Gastroesophageal sphincter (tissue), 4 donors: ENCODE measurements at places on chromosomes 3 and 15. TPM values are rescaled to one million over a fixed set of nuclear protein-coding genes. Genes with fewer than 3 reads are reported as not detected.

DNA sequence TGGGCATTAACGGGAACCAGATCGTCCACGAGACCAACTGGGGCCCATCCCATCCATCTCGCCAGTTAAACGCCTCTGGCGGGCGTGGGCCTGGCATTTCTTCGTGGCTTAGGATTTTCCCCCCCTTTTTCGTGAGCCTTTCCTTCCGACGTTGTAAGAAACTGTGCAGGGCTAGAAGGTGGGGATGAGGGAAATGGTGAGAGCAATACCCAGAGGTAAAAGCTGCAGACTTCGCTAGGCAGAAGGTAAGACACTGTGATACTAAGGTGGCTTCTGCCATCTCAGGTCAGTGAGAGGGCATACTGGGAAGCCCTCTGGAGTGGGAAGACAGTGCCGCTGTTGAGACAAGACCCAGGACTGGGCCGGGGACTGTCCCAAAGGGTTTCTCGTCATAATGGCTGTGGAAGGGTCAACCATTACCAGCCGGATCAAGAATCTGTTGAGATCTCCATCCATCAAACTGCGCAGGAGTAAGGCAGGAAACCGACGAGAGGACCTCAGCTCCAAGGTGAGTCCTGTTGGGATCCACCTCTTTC is 666 bp downstream of the MAPKBP1 start:
- no peak for ATAC-seq

GRCh38 chr3:122415104-122415744 is 638 bp downstream of the WDR5B start:
- peak; percentile 12 for ATAC-seq

DNA sequence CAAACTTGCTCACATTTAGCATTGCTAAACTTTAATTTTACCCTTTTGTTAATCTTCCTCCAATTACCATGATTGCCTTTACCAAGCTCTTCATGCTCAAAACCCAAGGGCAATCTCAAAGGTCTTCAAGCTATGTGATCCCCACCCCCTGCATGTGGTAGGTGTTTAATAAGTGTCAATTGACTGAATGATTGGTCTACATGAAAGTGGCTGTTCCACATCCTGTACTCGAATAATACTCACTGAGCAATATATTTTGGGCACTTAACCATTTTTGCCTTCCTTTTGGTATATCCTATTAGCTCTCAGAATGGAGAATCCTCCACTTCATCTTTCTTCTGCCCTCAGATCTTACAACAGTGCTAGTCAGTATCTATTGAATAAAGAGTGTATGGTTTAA is 17.1 kb downstream of the RBMS3 start:
- no peak for ATAC-seq

DNA sequence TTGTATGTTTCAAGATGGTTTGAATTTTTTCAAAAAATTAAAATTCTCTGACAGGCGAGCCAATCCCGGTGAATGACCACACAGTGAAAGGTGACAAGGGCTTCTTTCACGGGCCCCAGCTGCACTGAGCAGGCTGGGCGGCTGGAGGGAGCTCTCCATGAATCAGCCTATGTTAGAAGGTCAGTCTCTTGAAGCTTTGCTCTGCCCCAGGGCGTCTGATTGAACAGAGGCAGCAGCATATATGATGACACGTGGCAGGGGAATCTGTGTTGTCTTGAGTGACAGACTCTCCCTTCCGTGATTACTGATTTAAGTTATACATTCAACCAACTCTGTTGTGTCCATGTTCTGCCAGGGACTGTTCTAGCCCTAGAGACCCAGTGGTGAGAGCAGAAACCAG is 51.5 kb downstream of the ISG20 start:
- no peak for ATAC-seq

BNIP2 gene
- 172 TPM for total RNA-seq

DNA sequence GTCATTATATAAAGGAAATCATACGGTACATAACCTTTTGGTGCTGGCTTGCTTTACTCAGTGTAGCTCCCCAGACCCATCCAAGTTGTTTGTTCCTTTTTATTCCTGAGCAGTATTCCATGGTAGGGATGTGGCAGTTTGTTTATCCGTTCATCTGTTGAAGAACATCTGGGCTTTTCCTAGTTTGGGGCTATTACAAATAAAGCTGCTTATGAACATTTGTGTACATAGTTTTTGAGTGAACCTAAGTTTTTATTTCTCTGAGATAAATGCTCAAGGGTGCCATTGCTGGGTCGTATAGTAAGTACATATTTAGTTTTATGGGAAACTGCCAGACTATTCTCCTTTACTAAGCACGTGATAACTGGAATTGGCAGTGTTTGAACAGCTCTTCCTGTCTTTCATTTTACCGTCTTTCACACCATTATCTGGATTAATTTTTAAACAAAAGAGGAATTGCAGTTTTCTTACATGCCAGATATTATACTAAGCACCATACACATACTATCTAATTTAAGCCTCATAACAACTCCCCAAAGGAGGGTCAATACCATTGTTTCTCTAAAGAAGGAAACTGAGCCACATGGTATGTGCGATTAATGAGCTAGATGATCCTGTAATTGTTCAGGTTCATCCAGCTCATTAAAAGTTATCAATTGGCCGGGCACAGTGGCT is 85.6 kb downstream of the PTPRG start:
- ATAC-seq: no peak

GRCh38 chr15:28021281-28022039 is 77.7 kb downstream of the OCA2 start:
- no peak for ATAC-seq

DNA sequence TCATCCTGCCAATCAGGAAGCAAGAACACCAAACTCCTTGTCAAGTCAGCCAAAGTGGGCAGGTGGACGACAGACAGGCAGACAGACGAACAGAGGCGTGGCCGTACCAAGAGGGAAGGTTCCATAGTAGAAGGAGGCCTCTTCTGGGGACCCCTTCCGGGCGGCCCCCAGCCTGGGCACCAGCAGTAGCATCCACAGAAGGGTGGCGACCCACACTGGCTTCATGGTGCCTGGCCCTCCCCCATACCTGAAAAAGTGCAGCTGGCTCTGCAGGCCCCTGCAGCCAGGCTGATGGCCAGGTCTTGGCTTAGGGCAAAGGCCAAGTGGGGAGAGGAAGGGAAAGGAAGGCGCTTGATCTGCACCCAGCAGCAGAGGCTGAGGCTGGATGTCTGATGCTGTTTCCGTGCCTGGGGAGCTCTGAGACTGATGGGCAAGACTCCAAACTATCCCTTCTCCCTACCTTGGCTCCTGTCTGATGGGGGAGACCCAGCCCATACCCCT is 607 bp downstream of the LCTL start:
- no peak for ATAC-seq

MRPS25 gene
- 17.6 TPM for total RNA-seq

- no peak for ATAC-seq
Observed at GRCh38 chr15:51732646-51733045, 4.8 kb downstream of the LYSMD2 start.

GRCh38 chr3:96970211-96970610 is 155.8 kb downstream of the EPHA6 start:
- ATAC-seq: no peak

SLC9C1 gene
- 0.15 TPM for total RNA-seq

DNA sequence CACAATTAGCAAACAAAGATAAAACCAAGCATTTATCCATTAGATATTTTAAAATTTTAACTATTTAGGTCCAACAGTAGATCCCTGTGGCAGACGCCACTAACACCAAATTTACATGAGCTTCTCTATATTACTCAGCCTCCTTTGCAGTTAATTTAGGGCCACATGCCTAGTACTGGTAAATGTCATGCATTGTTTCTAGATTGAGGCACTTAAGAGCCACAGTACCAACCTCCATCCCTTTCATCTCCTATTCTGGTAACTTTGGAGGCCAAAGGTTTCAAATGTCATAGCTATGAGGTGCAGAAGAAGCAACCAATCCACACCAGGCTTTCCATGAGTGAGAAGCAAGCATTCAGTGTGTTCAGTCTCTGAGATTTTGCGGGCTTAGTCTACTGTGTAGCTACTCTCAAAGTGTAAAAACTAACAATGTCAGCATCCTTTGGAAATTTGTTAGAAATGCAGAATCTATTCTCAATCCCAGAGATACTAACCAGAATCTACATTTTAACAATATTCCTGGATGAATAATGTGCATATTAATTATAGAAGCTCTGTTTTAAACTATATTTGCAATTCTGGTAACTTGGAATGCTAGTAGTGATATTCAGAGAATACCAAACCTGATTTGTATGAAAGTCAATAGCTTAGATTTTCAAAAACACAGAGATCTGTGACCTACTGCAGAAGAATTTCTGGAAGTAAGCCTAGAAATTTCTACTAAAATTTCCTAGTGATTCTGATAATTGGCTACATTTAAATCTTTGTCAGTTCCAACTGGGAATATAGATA is 206.3 kb upstream of the CD96 start:
- ATAC-seq: no peak

MITF gene
- total RNA-seq: 76.7 TPM

DNA sequence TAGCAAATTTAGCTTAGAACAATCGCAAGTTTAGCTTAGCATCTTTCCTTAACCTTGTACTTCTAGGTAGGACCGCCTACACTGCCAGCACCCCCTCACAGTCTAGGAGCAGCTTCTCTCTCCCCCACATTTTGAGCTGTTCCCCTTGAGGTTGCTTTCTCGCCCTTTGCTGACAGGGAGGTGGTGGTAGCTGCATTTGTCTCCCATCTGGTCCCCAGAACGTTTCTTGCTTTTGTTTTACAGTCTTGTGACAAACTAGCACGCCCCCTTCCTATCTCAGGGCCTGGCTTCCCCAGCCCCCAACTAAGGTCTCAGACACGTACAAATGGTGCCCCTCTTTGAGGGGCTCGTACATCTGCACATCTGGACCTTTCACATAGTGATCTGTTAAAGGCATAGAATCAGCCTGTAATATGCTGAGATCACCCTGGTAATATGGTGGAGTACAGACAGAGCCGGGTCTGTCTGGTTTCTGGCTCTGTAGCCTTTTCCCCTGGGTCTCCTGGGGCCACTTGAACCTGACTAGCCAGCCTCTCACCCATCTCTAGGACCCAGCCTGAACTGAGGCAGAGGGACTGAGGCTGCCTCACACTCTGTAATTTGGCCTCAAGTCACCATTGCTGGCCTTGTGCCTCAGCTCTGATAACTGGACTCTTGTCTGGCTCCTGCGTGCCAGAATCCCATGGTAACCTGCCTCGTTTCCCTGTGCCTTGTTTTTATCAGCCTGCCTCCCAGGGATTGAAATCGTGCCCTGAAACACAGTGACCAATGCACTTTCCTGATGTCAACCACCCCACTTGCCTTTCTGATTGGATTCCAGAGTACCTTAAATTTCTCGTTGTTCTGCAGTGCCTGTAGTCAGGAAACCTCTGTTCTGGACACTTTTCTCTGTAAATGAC is 27.7 kb downstream of the CRTC3 start:
- ATAC-seq: peak; percentile 46

DNA sequence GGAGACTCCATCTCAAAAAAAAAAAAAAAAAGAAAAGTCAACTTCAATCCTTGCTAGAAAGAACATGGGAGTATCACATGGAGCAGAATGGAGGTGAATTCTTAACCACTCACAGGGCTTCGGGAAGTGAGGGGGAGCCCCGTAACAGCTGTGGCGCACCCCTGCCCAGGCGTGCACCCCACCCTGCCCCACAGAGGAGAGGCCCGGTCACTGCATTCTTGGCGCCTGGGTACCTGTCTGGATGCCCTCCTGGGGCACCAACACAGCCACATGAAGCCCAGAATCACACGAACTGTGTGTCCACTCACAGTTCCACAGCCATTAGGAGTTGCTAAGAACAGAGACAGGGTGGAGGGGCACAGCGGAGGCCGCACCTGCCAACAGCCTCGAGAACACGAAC is 51.8 kb downstream of the NIPA2 start:
- ATAC-seq: no peak

GRCh38 chr3:146646261-146646660 is 41.1 kb upstream of the PLSCR5 start:
- ATAC-seq: no peak

DNA sequence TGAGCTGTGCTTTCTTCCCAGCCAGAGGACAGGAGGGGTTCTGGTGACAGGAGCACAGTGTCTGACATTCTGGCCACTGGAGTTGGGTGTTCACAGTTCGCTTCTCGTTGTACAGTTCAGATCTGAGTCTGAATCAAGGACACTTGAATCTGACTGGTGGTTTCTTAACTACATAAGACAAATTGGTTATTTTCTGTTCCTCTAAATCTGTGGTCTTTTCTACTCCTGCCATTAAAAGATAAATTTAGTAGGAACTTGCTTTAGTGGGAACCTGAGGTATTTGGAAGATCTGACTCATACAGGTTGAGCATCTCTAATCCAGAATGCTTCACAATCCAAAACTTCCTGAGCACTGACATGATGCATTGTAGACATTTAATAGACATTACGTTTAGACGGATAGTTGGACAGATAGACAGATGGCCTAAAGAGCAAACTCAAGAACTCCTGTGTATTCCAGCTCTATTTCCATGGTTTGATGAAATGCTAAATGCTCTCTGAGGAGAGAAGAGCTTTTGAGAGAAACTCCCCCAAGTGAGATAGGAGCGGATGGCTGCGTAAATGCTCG is 71.0 kb downstream of the CCK start:
- no peak for ATAC-seq

- ATAC-seq: no peak
Observed at GRCh38 chr3:177792311-177793030, 595.2 kb upstream of the TBL1XR1 start.

DNA sequence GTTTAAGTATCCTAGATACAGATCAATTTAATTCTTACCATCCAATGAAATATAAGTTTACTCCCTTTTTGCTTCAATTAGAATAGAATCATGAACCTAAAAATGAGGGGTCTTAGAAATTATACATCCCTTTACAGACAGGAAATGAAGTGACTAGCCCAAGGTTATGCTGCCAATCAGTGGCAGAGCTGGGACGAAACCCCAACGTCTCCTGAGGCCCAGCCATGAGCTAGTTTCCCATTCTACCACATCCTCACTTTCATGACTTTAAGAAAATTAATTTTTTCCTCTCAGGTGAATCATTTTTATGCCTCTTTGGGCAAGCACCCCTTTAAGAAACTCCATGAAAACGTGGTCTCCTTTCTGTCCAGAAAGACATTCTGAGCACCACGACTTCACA is 11.2 kb downstream of the LRIG1 start:
- no peak for ATAC-seq

DNA sequence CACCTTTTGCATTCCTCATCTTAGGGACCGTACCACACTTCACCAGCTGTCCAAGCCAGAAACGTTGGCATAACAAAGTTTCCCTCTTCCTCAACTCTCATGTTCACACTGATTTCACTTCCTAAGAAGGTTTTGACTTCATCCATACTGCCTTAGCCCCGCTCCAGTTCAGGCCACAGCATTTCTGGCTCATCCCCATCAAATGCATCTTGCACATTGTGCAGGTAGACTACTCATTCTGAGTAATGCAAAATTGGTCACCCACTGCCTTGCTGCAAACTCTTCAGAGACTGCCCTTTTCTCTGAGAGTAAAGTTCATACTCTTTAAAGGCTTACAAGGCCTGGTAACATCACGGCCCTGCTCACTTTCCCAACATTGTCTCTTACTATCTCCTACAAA is 8.8 kb downstream of the NUSAP1 start:
- no peak for ATAC-seq

- ATAC-seq: no peak
Observed at GRCh38 chr3:177574222-177574856, 377.1 kb upstream of the TBL1XR1 start.

NOX5 gene
- total RNA-seq: 0.54 TPM
